NAMALWA (cell line): ENCODE measurements at places on chromosomes 11 and 22.

- DNase-seq, result peak; percentile 77
Observed at GRCh38 chr11:64181506-64182411, 4.2 kb upstream of the STIP1 start.

GRCh38 chr22:22034469-22035132, 52.0 kb upstream of the TOP3B start:
- DNase-seq, result no peak

DNA sequence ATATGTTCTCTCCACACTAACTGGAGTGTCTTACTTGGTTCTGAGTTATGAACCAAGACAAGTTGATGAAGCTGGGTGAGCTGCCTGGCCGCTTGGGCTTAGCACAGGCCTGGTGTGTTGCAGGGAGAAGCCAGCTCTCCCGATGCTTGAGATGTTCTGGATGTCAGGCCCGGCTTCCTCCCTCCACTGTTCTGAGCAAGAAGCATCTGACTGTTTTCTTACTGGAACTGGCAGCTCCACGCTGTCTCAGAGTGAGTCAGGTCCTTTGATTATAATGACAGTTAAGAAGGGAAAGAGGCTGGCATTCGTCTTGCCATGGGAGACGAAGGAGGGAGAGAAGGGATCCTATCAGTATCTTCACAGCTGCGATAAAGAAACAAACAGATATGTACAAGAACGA, 46.5 kb upstream of the CRTAM start:
- no peak for DNase-seq

- DNase-seq, result no peak
Observed at GRCh38 chr22:47587361-47587760, 824.9 kb downstream of the TBC1D22A start.
